ENCODE measurements at places on chromosomes 5 and 9.

- no peak for DNase-seq
Measured at GRCh38 chr9:76424491-76424890, 30.3 kb upstream of the RFK start.

- DNase-seq = no peak
Measured at GRCh38 chr5:139418793-139419192, 14.9 kb upstream of the SPATA24 start.

DNA sequence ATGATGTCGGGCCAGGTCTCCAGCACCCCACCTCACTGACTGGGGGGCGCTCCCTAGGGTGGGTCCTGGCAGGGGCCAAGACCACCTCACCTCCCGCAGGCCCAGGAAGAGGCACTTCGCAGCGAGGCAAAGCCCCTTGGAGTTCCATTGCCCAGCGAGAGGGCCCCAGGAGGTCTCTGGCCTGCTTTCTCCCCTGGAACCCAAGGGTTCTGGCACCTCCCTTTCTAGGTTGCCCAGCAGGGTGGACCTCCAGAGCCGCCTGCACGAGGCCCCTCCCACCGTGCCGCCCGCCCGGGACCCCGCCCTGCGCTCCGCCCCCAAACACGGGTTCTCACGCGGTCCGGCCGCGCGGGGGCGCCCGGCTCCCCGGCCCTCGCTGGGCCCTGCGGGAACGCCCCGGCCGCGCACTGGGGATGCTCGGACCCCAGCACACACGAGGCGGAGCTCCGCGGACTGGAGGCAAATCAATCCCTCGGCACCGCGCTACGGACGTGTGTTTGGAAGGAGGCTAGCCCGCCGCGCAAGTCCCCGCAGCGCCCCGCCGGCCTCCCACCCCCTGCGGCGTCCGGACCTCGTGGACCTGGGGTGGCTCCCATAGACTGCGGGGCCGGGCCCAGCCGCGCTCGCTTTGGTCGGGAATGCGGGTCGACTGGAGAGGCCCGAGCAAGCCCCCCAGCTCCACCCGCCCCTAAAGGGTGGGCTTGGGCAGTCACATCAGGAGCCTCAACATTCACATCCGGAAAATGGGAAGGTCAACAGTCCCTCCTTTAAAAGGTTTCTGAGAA is 99.5 kb upstream of the LMX1B start:
- no peak for DNase-seq

DNA sequence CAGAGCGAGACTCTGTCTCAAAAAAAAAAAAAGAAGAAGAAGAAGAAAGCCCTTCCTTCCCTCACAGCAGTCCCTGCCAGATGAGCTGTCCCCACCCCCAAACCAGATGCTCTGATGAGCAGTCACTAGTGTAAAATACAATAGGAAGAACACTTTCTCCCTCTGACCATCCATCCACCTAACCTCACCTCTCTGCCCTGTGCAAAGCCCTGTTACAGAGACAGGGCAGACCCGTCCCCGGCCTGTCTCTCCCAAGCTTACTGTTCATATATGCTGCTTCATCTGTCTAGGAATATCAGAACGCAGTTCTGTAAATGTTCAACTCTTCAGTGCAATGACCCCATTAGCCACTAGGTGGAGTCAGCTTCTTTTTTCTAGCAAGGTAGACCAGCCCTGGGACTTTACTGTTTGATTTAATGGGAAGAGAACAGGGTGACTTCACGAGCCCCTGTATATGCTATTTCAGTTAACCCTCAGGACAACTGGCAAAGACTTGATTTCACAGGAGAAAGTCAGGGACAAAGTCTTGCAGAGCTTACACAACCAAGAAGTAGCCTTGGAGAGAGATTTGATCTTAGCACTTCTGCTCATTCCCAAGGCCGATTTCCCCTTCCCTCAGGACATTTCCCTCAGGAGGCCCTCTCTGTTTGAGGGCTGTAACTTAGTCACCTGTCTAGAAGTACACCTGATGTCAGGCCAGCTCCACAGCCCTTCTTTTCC is 14.9 kb upstream of the FGFR4 start:
- peak; percentile 82 for DNase-seq

GRCh38 chr9:35112257-35113020 is 3.2 kb downstream of the ATOSB start:
- DNase-seq = no peak

GRCh38 chr5:81842795-81843398 is 92.0 kb upstream of the SSBP2 start:
- DNase-seq = no peak

DNA sequence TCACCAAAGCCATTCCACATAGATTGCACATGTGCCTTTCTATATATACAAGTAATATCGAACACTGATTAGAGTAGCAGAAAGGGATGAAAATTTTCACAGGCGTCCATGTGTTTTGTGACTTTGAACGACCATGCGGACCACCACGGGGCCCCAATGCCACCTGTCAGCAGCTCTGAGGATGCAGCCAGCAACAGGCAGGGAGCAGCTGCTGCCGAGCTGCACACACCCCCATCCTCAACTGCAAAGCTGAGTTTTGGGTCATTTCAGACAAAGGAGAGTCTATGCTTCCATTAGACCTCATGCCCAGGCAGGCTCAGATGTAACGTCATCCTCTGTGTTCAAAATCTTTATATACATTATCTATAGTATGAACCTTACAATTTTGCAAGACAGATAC is 503.8 kb downstream of the IRX1 start:
- DNase-seq = no peak

GRCh38 chr5:56715986-56716385 is 99.4 kb upstream of the MAP3K1 start:
- no peak for DNase-seq

DNA sequence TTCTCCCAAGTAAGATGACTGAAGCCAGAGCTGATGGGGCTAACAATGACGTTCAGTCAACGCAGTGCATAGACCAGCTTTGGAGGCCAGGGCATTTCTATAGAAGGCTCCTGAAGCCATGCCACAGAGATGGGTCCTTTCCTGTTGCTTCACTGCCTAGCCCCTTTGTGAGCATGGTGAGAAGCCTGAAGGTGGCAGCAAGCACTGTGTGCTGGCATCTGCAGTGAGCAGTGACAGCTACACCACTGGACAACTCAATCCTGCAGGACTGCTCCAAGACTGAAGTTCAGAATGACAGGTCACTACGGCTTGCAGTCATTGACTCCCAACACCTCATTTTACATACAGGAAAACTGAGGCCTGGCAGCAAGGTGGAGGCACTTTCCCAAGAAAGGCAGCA is 229.0 kb downstream of the TSSK1B start:
- DNase-seq = no peak

- no peak for DNase-seq
Measured at GRCh38 chr9:37511016-37512010, 25.6 kb downstream of the POLR1E start.

- DNase-seq = no peak
Measured at GRCh38 chr5:10320793-10321192, 13.1 kb upstream of the CMBL start.

DNA sequence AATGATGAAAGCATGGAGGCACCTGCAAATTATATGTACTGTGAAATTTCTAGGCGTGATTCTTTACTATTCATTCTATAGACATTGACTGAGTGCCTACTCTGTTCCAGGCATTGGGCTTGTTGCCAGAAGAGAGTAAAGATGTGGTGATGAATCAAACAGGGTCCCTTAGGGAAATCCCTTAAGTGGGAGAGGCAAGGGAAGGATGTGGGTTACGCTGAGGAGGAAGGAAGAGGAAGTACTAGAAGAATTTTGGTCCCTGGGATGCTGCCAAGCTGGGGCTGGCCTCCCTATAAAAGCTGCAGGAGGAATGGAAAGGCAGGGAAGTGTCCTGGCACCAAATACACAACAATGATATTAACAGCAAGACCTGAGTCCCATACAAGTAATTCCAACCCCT is 76.7 kb upstream of the SPOCK1 start:
- no peak for DNase-seq

- no peak for DNase-seq
Measured at GRCh38 chr5:95304711-95305110, 19.8 kb upstream of the MCTP1 start.

- peak; percentile 86 for DNase-seq
Measured at GRCh38 chr5:17249029-17249634, 31.7 kb downstream of the BASP1 start.

- no peak for DNase-seq
Measured at GRCh38 chr5:82512025-82512424, 233.9 kb upstream of the RPS23 start.

DNA sequence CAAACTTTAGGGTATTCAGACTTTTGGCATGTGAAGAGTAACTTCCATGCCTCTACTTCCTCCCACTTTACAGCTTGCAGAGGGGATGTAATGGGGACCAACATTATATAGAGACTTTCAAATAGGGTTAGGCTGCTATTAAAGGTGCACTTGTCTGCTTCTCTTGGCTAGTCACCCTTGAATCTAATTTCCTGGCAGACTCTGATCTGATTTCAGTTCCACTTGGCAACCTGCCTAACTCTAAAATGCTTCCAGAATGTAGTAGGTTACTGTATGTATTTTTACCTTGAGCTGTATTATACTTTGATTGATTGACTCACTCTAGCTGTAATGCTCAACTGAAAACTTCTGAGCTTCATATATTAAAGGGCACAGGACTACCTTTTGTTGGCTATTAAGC is 693.4 kb downstream of the KCTD16 start:
- DNase-seq = no peak

GRCh38 chr5:41656597-41656996 is 146.2 kb upstream of the PLCXD3 start:
- DNase-seq = no peak

- no peak for DNase-seq
Measured at GRCh38 chr5:38846379-38847011, 683 bp downstream of the OSMR start.

GRCh38 chr9:131299346-131299960 is 9.9 kb downstream of the PLPP7 start:
- no peak for DNase-seq

GRCh38 chr5:55993013-55993412 is 1.8 kb downstream of the IL6ST start:
- no peak for DNase-seq

DNA sequence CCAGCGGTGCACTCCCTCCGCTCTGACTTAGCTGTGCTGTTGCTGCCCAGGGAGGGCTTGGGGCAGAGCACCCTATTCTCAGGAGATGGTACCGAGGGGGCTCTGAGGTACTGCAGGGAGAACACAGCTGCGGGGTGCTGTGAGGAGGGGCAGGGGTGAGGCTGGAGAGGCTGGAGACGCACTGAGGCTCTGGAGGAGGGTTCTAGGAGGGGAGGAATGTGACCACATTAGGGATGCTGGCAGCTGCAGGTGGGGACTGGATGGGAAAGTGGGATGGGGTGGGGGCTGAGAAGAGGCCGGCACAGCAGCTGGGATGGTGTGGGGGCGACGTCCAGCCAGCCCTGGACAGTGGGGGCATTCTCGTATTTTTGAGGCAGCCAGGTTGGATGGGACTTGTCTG is 20.9 kb downstream of the NCS1 start:
- DNase-seq = no peak

GRCh38 chr5:134784241-134784920 is 25.8 kb downstream of the DDX46 start:
- no peak for DNase-seq

- no peak for DNase-seq
Measured at GRCh38 chr5:36998578-36998977, 122.0 kb downstream of the NIPBL start.

- DNase-seq = no peak
Measured at GRCh38 chr5:32426440-32427151, 17.9 kb downstream of the ZFR start.

- no peak for DNase-seq
Measured at GRCh38 chr5:122639864-122640263, 135.0 kb upstream of the SNX2 start.

- DNase-seq = no peak
Measured at GRCh38 chr9:89889865-89890264, 285.1 kb downstream of the GADD45G start.

DNA sequence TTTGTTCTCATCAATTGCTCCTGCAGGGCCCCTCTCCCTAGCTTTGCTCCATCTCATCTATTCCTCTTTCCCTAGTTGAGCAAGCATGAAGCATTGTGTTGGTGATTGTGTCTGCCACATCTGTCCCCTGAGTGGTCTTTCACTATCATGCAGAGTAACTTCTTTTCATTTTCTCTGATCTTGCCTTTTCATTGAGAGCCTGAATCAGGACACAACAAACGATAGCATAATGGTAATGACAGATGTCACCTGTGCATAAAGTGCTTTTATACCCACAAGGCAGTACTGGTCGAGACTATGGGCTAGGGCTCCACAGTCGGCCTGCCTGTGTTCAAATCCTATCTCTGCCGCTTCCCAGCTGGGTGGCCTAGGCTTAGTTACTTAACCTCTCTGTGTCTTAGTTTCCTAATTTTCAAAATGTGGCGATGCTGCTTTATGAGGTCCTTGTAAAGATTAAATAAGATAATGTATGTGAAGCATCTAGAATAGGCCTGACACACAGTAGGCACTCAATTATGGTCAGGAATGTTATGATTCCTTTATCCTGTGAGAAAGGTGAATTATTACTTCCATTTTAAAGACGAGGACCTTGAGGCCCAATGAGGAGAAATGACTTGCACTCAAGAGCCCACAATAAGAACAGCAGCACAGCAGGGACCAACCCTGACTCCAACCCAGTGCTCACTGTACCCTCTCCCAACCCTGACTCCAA is 137.1 kb upstream of the ZNF618 start:
- DNase-seq = no peak

DNA sequence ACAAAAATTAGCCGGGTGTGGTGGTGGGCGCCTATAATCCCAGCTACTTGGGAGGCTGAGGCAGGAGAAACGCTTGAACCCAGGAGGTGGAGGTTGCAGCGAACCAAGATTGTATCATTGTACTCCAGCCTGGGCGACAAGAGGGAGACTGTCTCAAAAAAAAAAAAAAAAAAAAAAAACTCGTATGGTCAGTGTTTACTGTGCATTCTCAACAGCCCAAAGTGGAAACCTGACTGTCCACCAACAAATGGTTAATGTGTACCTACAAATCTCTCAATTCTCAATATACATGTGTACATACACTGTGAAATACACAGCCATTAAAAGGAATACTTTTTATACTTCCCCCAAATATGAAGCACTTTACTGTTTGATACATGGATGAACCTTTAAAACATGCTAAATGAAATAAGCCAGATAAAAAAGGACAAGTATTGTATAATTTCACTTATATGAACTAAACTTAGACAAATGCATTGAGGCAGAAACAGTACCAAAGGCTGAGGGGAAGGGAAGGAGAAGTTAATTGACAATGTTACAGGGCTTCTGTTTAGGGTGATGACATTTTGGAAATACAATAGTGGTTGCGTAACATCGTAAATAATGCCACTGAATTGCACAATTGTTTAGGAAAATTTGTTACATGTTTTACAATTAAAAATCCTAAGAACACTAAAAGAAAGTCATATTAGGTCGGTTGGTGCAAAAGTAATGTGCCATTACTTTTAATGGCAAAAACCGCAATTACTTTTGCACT is 16.5 kb downstream of the DNAJA1 start:
- no peak for DNase-seq

GRCh38 chr9:14147738-14148137 is 166.2 kb downstream of the NFIB start:
- no peak for DNase-seq

DNA sequence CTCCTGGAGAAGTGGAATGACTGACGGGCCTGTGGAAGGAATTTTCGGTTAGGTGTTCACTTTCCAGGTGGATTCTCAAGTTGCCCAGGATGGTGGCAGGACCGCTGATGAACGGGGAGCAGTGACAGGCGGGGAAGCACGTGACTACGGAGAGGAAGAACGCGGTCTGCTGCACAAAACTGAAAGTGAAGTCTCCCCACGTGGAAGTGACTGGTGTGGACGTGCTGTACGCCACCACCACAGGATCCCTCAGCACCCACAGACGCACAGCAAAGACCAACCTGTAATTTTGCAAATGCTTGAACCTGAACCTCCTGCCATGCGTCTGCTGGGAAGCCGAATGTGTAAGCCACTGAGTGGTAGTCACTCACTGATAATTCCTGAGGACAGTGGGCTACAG is 51.4 kb downstream of the RNF130 start:
- DNase-seq = no peak

All from smooth muscle cell of the brain vasculature (primary cell).